ENCODE measurements at places on chromosomes 4 and X. TPM values are rescaled to one million over a fixed set of nuclear protein-coding genes. Genes with fewer than 3 reads are reported as not detected.

DNA sequence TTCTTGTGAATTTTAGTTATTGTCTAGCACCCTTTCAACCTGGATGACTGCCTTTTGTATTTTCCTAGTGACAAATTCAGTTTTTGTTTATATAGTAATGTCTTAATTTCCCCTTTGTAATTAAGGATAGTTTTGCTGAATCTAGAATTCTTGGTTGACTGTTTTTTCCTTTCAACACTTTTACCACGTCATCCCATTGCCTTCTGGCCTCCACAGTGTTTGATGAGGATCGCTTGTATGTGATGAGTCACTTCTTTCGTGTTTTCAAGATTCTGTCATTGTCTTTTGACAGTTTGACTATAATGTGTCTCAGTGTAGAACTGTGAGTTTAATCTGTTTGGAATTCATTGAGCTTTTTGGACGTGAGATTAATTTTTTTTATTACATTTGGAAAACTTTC, 30.1 kb downstream of the KDM6A start:
- no peak for DNase-seq

DNA sequence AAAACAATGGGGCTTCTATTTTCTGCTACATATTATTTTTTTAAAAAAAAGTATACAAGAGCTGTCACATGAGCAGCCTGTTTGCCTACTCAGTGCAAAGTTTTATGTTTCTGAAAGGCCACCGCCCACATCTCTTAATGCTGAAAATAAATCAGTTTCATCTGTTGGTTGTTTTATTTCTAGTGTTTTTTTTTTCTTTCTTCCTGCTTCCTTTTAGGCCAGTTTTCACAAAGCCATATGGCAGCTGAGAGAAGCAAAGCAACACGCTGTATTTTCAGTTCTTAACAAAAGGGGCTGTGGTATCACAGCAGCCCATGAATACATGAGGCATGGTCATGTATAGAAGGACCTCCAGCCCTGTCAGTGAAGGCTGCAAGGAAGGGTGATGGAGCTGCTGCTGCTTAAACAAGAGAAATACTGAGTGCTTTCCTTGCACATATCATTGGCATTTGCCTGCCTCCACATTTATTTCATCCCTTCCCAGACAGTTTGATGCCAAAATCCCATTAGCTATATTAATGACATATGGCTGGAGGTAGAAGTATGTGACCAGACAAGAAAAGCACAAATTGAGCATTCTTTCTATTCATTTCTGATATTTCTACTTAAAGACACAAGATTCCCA, 172.5 kb downstream of the PCDH18 start:
- no peaks in the 10 kb centered on the region for H3K27me3 ChIP-seq
- no peaks in the 10 kb centered on the region for H3K36me3 ChIP-seq
- H3K4me1 ChIP-seq, result peaks cover 2% of the 10 kb centered on the region
- no peak for DNase-seq

DNA sequence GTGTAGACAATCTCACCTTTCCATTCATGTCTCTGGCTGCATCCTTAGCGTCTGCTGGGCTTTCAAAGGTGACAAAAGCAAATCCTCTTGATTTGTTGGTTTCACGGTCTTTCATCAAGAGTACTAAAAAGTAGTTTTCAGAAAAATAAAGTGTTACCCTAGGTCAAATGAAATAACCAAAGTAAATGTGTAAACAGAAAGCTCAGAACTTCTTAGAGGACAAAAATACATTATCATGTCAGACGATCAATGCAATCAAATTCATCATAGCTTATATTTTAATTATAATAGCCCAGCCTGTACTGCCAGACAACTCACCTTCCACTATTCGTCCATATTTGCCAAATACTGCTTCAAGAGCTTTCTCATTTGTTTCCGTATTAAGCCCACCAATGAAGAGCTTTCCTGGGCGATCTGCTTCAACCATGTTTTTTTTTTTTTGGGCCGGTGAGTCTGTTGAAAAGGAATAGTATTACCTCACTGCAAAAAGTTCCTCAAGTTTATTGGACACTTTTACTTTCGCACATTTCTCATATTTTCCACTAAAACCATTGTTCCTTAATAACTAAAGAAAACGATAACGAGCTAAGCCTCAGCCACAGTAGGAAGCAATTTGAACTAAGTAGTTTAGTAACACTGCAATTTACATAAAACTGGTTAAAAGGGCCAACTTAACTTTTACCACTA, 1.4 kb downstream of the RBMX start:
- no peaks in the 10 kb centered on the region for H3K36me3 ChIP-seq
- no peaks in the 10 kb centered on the region for H3K4me1 ChIP-seq
- no peaks in the 10 kb centered on the region for H3K27me3 ChIP-seq
- H3K4me3 ChIP-seq, result peak overlapping the region; percentile 70

GRCh38 chr4:3607690-3608552, 75.7 kb upstream of the LRPAP1 start:
- H3K27ac ChIP-seq, result no peak overlapping the region
- no peak for DNase-seq
- no peaks in the 10 kb centered on the region for H3K36me3 ChIP-seq
- no peaks in the 10 kb centered on the region for H3K27me3 ChIP-seq

- no peaks in the 10 kb centered on the region for H3K36me3 ChIP-seq
- H3K4me3 ChIP-seq, result no peak overlapping the region
- H3K27ac ChIP-seq, result no peak overlapping the region
- DNase-seq, result no peak
Observed at GRCh38 chr4:6307891-6308290, 38.2 kb downstream of the WFS1 start.

DNA sequence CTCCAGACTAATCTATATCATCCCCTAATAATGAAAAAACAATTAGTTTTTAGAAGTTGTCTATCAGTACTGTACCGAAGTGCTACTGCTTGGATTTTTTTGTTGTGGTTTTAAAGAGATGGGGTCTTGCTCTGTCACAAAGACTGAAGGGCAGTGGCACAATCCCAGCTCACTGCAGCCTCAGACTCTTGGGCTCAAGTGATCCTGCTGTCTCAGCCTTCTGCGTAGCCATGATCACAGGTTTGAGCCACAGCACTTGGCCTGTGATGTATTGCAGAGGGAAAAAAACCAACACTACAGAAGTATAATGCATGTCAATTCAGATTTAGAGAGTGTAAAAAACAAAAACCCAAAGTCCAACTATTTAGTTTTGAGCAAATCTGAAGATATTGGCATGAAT, 875.0 kb downstream of the ADGRL3 start:
- H3K36me3 ChIP-seq, result no peaks in the 10 kb centered on the region
- no peak for DNase-seq
- H3K27ac ChIP-seq, result no peak overlapping the region
- no peaks in the 10 kb centered on the region for H3K4me1 ChIP-seq
- no peaks in the 10 kb centered on the region for H3K27me3 ChIP-seq

DNA sequence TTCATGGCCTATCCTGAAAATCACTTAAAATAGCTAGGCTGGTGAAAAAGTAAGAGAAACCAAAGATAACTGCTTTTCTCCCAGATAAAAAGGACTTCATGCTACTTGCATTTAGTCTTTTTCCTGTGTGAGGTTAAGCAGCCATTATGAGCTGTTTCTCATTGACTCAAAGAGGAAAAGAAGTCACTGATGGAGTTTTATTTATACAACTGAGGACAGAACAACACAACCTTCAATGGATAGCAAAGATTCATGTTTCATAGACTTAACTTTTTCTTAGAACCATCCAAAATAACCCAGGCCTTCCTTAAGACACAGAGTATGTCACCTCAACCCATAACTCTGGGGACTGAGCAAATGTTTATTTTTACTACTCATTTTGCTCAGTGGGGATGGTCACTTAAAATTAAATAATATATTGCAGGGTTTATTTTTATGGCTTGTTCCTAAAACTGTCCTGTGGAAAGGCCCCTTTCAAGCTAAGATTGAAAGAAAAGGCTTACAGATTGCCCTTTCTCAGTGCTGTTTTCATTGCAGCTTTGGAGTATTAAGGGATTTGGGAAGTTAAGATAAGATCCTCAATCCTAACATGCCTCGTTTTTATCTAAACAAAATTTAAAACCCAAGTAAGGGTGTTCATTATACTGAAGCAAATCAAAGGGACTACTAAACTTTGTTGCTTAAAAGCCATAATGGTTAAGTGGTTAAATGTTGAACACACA, 252.6 kb upstream of the MAD2L1 start:
- no peak for DNase-seq
- no peaks in the 10 kb centered on the region for H3K4me1 ChIP-seq
- no peaks in the 10 kb centered on the region for H3K36me3 ChIP-seq

- no peaks in the 10 kb centered on the region for H3K27me3 ChIP-seq
- H3K36me3 ChIP-seq, result no peaks in the 10 kb centered on the region
- H3K4me3 ChIP-seq, result peak overlapping the region; percentile 59
- DNase-seq, result no peak
- H3K27ac ChIP-seq, result no peak overlapping the region
- H3K4me1 ChIP-seq, result peaks cover 5% of the 10 kb centered on the region
Observed at GRCh38 chr4:152936446-152937335, 568 bp downstream of the FHDC1 start.

GRCh38 chr4:39025552-39026085, 6.6 kb downstream of the TMEM156 start:
- H3K4me1 ChIP-seq, result no peaks in the 10 kb centered on the region
- H3K27ac ChIP-seq, result no peak overlapping the region
- H3K27me3 ChIP-seq, result no peaks in the 10 kb centered on the region

- no peaks in the 10 kb centered on the region for H3K4me1 ChIP-seq
- no peak for DNase-seq
- no peaks in the 10 kb centered on the region for H3K36me3 ChIP-seq
- no peaks in the 10 kb centered on the region for H3K27me3 ChIP-seq
- H3K4me3 ChIP-seq, result no peak overlapping the region
Observed at GRCh38 chrX:44244008-44244407, 99.5 kb downstream of the EFHC2 start.

DNA sequence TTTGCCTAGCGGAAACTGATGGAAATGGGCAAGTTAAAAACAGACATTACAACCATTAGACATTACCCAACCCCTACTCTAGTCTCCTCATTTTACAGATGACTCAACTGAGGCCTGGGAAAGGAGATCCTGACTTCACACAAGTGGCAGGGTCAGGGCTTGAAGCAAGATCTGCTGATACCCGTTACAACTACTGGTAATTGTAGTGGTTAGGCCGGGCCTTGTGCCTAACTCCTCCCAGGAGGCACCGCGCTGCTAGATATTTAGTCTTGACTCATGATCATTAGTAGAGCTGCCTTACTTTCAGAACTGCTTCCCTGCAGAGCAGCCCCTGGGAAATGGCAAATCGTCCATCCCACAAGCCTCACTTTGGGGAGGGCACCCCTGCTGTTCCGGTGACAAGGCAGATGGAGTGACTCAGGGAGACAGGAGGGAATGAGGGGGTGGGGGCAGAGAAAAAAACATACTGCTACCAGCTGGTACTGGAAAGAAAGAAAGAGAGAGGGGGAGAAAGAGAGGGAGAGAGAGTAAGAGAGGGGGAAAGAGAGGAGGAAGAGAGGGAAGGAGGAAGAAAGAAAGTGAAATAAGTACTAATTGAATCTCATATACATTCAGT, 12.2 kb downstream of the ARHGEF6 start:
- peaks cover 3% of the 10 kb centered on the region for H3K4me1 ChIP-seq
- no peak overlapping the region for H3K4me3 ChIP-seq
- no peak overlapping the region for H3K27ac ChIP-seq

DNA sequence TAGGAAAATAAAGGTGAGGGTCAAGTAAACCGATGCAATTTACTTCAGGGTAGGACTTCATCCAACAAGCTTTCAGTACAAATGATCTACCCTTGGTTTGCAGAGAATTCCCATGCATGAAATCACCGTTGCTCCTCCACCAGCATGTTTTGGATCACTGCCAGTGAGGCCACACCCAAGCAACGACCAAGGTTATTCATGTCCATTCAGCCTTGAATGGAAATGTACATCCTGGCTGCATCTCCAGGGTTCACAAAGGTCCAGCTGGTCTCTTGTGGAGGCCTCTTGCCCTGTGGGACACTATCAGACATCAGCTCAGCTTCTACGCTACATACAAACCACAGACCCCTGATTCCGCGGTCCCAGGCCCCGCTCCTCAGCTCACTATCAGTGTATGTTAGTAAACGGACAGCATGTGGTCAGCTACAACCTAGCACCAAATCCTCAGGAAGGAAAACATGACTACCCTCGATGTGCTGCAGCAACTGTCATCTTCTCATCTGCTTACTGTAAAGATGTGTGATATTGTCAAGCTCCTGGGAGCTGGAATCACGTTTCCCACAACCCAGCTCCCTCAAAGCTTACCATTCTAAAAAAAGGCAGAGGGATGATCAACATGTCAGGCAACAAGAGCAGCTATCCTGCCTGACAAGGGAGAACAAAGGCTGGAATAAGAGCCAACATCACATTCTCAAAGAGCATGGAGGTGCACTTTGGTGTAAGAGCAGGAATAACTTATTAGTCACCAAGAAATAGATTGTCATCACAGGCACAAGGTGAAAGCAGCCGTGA, 4.9 kb downstream of the LYAR start:
- H3K4me1 ChIP-seq, result peaks cover 12% of the 10 kb centered on the region
- no peak for DNase-seq
- no peak overlapping the region for H3K27ac ChIP-seq
- no peak overlapping the region for H3K4me3 ChIP-seq
- H3K27me3 ChIP-seq, result no peaks in the 10 kb centered on the region
- H3K36me3 ChIP-seq, result no peaks in the 10 kb centered on the region

DNA sequence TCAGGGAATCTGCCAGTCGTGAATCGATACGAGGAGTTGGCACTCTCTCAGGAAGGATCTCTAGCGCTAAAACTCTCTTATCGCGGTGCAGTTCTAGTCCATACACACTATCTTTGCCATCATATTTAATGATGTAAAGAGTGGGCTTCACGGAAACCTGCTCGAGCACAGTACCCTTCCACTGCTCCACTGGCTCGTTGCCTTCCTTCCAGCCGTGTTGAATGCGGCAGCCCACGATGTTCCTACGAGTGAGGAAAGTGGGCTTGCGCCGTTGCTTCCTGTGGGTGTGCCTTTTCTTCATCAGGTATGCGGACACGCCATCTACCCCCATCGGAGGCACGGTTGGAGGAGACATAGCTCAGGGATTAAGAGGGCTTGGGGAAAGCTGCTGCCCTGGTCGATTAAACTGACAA, 661 bp downstream of the SPIN4 start:
- no peaks in the 10 kb centered on the region for H3K27me3 ChIP-seq
- DNase-seq, result peak; percentile 31
- no peak overlapping the region for H3K27ac ChIP-seq
- no peaks in the 10 kb centered on the region for H3K4me1 ChIP-seq
- H3K4me3 ChIP-seq, result peak overlapping the region; percentile 53
- no peaks in the 10 kb centered on the region for H3K36me3 ChIP-seq

DNA sequence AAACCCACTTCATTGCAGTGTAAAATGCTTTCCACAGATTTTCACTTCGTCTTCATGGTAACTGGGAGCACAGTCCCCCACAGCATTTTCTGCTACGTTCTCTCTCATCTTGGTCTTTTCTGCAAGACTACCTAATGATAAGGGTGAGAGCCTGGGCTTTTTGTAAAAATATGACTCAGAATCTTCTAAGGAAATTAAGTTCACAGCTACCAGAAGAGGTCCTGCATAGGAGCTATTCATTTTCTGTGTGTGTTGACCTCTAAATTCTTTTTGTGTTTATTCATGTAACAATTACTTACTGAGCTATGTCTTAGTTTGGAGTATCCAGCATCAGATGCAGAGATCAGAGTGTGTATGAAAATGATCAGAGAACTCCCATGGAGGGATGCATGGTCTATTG, 192.2 kb downstream of the CPEB2 start:
- no peak overlapping the region for H3K27ac ChIP-seq
- H3K36me3 ChIP-seq, result no peaks in the 10 kb centered on the region
- H3K27me3 ChIP-seq, result no peaks in the 10 kb centered on the region
- H3K4me3 ChIP-seq, result no peak overlapping the region

- no peaks in the 10 kb centered on the region for H3K27me3 ChIP-seq
- H3K27ac ChIP-seq, result no peak overlapping the region
- H3K36me3 ChIP-seq, result no peaks in the 10 kb centered on the region
- DNase-seq, result no peak
- H3K4me3 ChIP-seq, result no peak overlapping the region
Observed at GRCh38 chr4:18454349-18454748, 432.8 kb upstream of the LCORL start.

Gene RAB9B
- 16.8 TPM for total RNA-seq

Gene UBE2A
- 28.0 TPM for total RNA-seq

Gene TBC1D9
- total RNA-seq, result 28.1 TPM

Gene APLN
- 11.4 TPM for total RNA-seq

Gene SERTM2
- 1.1 TPM for total RNA-seq

Gene TRIM60
- total RNA-seq, result not detected
